ENCODE measurements at places on chromosomes 2 and 18.

GRCh38 chr2:12070581-12070980 is 324.1 kb downstream of the LPIN1 start:
- DNase-seq: no peak

DNA sequence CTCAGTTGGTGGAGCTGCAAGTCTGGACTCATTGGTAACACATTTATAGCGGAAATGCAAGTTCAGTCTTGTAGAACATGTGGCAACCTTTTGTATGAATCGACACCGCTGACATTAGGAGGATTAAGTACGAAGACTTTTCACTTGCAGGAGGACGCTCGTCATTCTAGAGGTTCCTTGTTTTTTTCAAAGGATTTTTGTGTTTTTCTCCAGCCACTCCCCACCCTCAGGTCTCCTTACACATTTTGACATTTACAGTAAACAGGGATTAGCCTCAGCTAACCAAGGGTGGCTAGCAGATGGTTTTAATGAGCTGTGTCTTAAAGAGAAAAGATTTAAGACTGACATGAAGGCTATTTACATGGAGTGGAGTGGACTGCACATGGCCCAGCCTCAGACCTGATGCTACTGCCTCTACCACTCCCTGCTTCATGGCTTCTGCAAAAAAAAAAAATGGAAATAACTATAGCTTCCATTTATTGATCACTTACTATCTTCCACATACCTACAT is 173.8 kb downstream of the TRIB2 start:
- DNase-seq: no peak

DNA sequence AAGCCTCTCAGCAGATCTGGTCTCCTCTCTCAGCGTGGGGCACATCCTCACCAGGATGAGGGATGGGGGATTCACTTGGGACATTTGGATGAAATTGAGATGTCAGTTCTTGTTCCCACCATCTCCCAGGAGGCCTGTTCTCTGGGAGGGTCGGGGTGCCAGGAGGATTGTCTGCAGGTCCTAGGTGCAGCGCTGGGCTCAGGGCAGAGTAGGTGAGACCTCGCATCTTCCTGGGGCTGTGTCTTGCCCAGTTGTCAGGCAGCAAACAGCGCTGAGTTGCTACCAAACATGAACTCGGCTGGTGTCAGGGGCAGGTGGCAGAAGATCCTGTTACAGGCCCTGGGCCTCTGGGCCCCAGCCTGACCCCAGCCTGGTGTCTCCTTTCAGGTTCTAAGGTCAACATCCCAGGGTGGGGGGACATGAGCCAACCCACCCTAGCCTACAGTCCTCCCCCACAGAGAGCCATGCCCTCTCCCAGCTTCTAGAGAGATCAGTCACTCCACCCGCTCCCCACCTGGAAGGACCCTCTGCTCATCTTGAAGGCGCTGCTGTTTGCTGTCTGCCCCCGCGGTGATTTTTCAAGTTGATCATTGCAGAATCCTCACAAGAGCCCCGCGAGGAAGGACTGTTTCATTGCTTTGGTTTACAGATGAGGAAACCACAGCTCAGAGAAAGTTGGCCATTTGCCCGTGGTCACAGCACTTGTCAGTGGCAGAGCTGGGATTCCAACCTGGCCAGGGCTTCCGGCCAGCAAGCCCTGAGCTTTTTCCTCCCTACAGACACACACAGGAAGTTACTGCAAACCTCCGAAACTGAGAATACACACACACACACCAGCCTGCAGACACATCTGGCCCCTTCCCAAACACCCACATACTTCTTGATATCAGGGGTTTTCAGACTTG is 83.9 kb downstream of the STPG4 start:
- peak; percentile 57 for DNase-seq

DNA sequence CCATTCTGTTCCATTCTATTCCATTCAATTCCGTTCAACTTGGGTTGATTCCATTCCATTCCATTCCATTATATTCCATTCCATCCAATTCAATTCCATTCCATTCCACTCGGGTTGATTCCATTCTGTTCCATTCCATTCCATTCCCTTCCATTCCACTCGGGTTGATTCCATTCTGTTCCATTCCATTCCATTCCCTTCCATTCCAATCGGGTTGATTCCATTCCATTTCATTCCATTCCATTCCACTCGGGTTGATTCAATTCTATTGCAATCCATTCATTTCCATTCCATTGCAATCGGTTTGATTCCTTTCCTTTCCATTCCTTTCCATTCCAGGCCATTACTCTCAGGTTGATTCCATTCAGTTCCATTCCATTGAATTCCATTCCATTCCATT is 1138.4 kb downstream of the RPIA start:
- DNase-seq: no peak

DNA sequence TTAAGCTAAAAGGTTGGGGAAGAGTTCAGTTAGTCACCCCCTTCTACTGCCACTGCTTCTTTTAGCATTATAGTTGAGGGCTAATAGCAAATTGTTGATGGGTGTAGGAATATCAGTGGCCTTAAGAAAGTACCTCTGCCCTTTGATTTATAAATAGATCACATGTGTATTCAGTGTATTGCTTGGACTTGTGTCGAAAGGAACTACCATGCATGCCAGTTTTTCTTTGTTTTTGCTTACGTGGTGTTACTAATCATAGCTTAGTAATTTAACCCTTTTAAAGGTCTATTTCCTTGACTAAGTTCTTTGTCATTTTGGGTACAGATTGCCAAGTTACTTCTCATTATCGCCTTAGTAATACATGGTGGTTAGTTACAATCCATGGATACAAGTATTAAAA is 85.6 kb downstream of the MIB1 start:
- no peak for DNase-seq

DNA sequence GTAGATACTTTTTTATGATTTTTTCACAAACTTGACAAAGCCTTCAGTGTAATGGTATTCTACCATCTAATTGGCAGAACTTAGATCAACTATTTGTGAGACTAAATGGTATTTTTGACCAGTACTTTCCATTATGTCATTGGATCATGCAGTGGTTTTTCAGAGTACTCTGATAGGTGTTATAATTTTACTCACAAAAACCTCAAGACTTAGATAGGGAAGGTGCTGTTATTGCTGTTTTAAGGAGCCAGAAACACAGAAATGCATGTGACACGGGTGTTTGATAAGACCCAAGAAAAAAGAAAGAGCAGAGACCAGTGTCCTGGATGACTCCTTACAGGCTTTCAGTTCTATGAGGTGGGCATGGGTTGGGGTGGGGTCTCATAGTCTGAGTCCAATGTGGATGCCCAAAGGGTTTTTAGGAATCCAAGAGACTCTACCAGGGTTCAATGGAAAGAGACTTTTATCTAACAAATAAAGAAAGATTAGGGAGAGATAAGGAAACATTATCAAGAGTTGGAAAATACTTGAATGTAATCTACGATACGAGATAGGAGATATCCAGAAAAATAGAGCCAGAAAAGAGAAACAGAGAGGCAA is 31.3 kb downstream of the SP140 start:
- no peak for DNase-seq

GRCh38 chr2:17788773-17789172 is 27.5 kb upstream of the MSGN1 start:
- no peak for DNase-seq

- no peak for DNase-seq
Observed at GRCh38 chr2:25221579-25221978, 53.2 kb upstream of the POMC start.

- DNase-seq: no peak
Observed at GRCh38 chr2:96903815-96904214, 33.9 kb upstream of the SEMA4C start.

- DNase-seq: no peak
Observed at GRCh38 chr2:150781142-150781541, 293.7 kb upstream of the RND3 start.

- no peak for DNase-seq
Observed at GRCh38 chr2:237039301-237040031, 46.2 kb upstream of the COPS8 start.

GRCh38 chr2:130756053-130756873 is 923 bp downstream of the AMER3 start:
- no peak for DNase-seq

GRCh38 chr2:207202645-207203044 is 36.9 kb upstream of the KLF7 start:
- DNase-seq: no peak

GRCh38 chr2:231930593-231931281 is 4.5 kb upstream of the NPPC start:
- DNase-seq: no peak

GRCh38 chr2:63755216-63755615 is 86.5 kb upstream of the UGP2 start:
- no peak for DNase-seq

DNA sequence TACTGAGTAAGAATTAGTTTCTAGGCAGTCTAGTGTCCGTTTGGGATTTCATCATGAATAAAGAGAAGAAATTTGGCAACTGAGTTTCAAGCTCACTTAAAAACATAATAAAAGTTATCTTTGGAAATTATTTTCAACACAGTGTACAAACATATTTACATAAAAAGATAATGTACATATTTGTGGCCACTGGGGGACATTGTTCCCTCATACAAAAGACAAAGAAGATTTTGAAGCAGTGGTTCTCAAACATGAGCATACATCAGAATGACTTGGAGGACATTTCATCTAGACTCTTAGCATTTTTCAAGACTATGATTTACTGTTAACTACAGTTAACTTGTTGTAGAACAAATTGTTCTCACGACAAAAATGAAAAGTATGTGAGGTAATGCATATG is 15.7 kb upstream of the TTC21B start:
- no peak for DNase-seq

DNA sequence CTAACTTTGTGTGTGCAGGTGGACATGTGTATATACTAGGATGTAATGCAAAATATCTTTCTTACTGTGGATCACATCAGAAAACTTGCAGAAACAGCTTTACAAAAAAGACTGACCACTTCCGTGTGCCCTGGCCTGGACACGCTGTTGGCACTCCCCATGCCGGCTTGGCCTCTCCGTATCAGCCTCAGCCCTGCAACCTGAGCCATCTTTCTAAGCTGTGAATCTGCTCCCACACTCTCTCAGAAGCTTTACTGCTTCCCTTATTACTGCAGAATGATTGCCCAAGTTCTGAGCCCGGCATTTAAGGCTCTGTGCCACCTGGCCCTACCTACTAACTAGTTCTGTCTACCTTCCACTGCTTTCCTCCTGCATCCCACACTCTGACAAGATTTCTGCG is 37.8 kb downstream of the MYO7B start:
- no peak for DNase-seq

All from activated CD8-positive, alpha-beta memory T cell treated with anti-CD3 and anti-CD28 coated beads for 48 hours (primary cell).